ENCODE measurements at places on chromosomes 16 and 17.

- DNase-seq = no peak
These were observed 373.5 kb downstream of the KCNJ2 start for GRCh38 chr17:70542876-70543275.

- DNase-seq = no peak
These were observed 36.2 kb downstream of the CTCF start for GRCh38 chr16:67598527-67598926.

DNA sequence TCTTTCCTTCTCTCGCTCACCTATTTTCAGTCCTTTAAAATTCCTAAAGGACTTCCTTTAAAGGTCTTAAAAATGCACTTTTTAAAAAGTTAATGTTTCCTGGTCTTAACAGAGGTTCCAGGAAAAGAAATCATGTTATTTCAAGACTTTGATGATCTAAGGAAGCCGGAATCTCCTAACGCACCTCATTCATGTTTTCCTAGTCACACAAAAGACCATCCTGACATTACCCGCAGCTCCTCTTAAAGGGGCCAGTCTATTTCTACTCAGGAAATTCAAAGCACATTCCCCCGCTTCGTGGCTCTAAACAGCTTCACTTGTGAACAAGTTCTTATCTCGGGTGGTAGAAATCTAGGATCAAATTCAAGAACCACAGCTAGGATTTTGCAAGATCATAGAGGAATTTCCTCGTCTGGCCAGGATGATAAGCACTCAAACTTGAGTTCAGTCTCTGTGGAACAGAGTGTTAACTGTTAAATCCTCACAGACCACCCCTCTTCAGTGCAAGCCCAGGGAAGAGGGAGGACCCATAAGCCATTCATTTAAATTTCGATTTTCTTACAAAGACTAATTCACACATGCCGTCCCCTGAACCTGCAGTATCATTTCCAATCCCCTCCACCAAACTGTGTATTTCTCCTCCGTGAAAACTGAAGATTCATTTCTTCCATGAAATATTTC lies 137.1 kb upstream of the AXIN2 start:
- no peak for DNase-seq

DNA sequence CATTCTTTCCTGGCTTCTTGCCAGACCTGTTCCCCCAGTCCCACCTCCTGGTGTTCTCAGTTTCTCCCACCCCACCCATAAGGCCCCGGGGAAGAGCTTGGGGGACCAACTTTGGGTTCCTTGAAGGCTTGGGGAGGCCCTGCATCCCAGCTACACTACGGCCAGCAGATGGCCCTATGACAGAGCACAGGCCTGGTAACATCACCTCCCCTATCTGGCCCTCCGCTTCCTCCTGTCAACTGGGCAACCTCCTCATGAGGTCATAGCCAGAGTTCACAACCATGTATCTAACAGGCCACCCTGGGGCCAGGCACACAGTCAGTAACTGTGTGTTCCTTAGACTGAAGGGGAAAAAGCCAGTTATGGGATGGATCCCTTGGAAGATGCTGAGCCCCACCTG lies 31.4 kb downstream of the MYO15A start:
- DNase-seq = no peak

DNA sequence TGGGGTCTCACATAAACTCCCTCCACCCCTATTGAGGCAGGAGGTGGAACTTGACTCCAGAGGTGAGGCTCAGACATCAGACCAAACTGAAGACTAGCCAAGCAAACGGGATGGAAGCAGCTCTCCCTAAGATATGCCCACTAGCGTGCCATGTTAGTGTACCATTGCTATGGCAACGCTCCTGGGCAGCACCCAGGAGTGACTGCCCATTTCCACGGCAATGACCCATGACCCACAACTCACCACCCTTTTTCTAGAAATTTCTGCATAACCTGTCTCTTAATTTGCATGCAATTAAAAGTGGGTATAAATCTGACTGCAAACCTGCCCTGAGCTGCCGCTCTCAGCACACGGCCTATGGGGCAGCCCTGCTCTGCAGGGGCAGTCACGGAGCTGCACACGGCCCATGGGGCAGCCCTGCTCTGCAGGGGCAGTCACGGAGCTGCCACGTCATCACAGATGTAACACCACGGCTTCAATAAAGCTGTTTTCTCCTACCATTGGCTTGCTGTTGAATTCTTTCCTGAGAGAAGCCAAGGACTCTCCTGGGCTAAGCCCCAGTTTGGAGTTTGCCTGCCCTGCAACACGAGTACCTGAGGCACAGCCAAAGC lies 164.3 kb downstream of the RBFOX3 start:
- DNase-seq = no peak

- no peak for DNase-seq
These were observed 1.3 kb upstream of the RAB11FIP3 start for GRCh38 chr16:424033-424622.

GRCh38 chr17:35569405-35569804 lies 8.8 kb upstream of the SLFN14 start:
- DNase-seq = no peak

DNA sequence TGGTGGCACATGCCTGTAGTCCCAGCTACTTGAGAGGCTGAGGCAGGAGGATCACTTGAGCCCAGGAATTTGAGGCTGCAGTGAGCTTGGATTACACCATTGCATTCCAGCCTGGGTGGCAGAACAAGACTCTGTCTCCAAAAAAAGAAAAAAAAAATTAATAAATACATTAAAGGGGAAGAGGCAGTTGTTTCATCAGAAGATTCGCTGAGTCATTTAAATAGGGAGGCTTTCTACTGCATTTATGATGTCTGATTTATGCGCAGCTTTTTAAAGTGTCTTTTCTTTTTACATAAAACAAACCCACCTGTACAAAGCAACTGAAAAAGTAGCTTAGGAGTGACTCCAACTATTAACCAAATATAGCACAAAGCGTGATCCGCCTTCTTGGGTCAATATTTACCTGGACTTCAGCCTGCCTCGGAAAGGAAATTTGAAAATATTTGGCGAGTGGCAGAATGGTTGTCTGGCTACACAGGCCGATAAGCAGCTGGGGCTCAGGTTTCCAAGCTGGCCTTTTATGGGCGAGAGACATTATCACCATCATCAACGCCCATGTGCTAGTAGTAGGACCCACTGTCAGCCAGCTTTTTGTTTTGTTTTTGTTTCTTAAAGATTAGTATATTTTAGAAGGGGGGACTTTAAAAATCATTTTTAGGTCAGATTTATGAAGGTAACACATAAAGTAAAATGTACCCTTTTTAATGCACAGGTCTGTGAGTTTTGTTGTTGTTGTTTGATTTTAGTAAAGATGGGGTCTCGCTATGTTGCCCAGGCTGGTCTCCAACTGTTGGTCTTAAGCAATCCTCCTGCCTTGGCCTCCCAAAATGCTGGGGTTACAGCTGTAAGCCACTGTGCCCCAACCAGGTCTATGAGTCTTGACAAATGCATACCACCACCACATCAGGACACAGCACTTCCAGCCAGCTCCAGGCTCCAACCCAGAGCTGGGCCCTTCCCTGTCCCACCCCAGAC lies 42.5 kb upstream of the RASD1 start:
- no peak for DNase-seq

DNA sequence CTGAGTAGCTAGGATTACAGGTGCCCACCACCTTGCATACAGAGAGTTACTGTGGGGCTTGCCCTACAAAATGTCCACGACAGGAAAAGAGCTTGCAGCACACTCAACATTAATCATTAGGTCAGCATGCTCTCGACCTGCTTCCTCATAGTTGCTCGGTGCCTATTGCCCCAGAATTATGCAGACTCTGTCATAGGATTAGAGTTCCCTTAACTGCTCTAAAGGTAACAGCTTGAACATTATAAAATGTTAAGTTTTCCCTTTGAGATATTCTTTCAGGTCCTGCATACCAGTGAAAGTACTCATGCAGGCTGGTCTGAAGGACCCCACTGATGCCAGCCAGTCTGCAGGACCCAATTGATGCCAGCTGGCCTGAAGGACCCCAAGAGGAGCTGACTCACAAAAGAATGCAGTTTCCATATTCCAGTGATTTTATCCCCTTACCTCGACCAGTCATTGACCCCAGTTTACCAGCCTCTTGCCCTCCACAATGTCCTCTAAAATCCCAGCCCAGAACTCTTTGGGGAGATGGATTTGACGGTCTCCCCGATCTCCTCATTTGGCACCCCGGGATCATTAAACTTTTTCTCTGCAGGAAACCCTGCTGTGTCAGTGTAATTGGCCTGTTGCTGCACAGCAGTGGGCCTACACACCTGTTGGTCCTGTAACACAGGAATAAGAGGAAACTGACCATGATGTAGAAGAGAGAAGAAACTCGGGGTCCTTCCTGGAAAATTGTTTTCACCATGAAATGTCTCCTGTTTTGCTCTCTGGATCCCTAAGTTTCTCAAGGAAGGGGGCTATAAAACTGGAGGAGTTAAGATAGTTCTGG lies 10.6 kb downstream of the ICAM2 start:
- no peak for DNase-seq

DNA sequence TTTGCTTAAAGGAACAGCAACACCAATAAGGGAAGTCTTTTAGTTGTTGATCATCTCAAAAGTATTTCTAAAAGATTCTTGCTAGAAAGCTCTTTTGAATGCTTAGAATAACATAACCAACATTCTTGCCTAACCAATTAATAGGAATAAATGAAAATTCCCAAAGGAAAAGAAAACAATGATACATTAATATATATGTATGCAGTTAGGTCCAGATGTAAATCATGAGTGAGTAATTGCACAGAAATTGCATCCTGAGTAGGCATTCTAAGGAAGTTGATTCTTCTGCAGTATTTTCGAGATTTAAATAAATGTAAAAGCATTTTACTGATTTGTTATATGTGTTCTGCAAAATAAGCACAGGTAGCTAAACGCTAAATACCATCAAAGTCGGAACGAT lies 22.1 kb downstream of the COX10 start:
- no peak for DNase-seq

DNA sequence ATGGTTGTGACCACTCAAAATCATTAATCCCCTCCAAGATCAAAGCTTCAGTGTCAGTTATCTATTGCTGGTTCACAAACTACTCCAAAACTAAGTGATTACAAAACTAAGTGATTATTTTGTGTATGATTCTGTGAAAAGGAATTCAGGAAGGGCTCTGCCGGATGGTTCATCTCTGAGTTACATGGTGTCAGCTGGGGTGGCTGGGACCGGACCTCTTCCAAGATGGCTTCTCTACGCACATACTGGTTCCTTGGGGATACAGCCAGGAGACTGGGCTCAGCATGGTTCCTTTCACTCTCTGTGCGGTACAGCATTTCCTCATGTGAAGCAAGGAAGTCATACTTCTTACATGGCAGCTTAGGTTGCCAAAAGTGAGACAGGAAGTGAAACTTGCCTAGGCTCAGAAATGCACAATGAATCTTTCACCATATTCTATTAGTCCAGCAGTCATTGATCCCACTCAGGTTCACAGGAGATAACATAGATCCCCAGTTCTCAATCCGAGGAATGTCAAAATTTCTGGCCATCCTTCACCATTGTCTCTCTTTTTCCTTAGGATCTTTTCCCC lies 97.9 kb upstream of the IRX6 start:
- DNase-seq = no peak

DNA sequence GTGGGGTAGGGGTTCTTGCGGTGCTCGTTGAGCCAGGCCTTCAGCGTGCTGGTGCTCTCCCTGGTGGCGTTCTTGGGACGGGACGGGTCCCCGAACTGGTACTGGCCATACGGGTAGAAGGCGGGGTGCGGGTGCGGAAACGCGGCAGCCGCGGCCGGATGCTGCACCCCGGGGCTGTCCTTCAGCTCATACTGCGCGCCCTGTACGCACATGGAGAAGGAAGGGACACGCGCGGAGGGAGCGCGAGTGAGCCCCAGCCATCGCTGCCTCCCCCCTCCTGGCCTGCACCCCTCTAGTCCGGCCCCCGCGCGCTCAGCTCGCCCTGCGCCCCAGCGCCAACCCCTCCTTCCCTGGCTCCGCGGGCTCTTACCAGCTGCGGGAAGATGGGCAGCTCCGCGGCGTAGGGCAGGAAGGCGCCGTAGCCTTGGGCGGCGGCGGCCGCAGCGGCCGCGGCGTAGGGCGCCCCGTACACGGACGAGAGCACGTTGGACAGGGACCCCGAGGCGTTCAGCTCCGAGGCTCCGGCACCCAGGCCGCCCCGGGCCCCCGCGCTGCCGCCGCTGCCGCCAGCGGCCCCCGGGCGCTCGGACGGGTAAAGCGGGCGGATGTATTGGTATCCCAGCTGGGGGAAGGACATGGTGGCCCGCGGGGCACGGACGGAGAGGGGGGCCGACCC lies 1.0 kb downstream of the IRX3 start:
- DNase-seq = no peak

DNA sequence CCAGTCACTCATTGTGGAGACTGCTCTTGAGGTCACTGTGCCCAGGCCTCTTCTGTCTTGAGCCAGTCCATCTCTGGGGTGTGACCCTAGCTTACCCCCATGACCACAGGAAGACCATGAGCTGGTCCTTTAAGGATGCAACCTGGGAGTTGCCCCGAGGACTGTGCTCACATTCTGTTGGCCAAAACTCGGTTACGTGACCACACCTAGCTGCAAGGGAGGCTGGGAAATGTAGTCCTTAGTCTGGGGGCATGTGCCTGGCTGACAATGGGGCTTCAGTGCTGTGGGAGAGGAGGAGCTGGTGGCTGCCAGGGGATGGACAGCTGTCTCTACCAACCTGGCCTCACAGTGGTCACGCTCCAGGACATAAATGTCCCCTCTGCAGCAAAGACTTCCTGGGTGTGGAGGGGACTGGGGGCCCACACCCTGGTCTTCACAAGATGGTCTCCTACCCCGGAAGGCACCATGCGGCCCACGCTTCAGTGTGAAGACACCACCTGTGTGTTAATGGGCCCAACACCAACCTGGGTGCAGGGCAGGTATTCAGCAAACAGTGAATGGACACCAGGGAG lies 55.4 kb downstream of the JPH3 start:
- DNase-seq = no peak

- no peak for DNase-seq
These were observed 53.1 kb upstream of the ATF7IP2 start for GRCh38 chr16:10332775-10333174.

DNA sequence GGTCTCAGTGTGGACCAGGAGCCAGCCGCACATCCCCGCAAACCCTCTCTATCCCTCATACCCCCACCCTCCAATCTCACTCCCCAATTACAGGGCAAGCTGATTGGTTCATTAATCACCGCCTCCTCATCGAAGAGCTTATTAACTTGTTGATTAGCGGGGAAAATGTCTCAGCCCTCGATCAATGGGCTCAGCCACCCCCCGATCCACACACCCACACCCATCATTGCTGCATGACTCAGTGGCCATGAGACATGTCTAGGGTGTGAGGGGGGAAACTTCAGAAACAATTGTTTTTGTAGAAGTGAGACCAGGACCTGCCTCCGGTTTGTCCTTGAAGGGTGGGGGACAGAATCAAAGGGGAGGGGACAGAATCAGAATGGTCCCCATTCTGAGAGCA lies 2.5 kb upstream of the PYY start:
- no peak for DNase-seq

- no peak for DNase-seq
These were observed 11.2 kb downstream of the KLHL10 start for GRCh38 chr17:41848788-41849187.

DNA sequence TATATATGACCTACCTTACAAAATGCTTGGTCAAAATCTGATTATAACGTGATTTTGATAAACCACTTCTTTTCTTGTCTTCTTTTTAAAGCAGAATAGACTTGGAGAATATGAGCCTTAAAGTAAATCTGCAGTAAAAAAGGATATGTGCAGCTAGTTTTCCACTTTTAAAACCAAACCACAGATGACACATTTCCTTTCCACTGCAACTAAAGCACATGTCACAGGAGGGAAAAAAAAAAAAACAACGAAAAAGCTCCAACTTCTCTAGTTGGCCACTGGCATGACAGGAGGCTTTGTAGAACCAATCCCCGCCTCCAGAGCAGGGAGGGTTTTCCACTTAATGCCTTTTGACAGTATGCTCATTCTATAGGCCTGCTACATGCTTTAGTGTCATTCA lies at the start of gene EVI2A:
Gene EVI2A, minus strand, starts transcription at position 142 of the 400 bp plus-strand sequence. CDS start 2,609 bp downstream, outside the sequence.
- DNase-seq = peak; percentile 91

GRCh38 chr16:28845293-28845692 lies 855 bp downstream of the TUFM start:
- peak; percentile 39 for DNase-seq

Measured in CD4-positive, alpha-beta T cell treated with Interleukin-21 for 1 hour (primary cell).